NCI-H2029 treated with DMSO at 0.1 percent for 48 hours (cell line): ENCODE measurements at places on chromosomes 7 and 10.

- no peak for DNase-seq
Measured at GRCh38 chr10:33133557-33133956, 175.5 kb upstream of the ITGB1 start.

GRCh38 chr10:33157103-33157502 is 177.4 kb downstream of the NRP1 start:
- DNase-seq: no peak

DNA sequence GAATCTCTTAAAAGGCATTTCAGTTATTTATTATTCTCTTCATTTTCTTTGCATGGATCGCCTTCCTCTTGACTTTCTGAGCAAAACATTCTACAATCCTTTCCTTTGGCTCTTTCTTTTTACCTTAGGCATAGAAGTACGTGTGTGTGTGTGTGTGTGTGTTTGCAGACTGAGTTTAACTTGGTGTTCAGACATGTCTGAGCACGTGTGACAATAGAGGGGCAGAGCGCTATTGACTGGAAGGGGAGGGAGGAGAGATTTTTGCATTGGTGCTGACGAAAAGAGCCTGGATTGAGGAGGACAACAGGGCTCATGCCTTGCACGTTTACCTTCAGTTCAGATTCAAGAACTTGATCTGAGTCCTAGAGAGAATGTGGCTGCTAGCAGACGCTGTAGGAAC is 129.8 kb downstream of the SEC23IP start:
- DNase-seq: no peak

- DNase-seq: no peak
Measured at GRCh38 chr7:14960721-14961120, 58.2 kb upstream of the DGKB start.

GRCh38 chr10:86182150-86182549 is 184.4 kb downstream of the GRID1 start:
- DNase-seq: no peak

GRCh38 chr7:130364451-130364850 is 15.8 kb upstream of the CPA1 start:
- peak; percentile 23 for DNase-seq

GRCh38 chr7:36723951-36724664 is at the start of gene AOAH:
Gene AOAH, minus strand, starts transcription at chr7:36724494. Its CDS starts 346 bp downstream, at chr7:36724148.
- no peak for DNase-seq

DNA sequence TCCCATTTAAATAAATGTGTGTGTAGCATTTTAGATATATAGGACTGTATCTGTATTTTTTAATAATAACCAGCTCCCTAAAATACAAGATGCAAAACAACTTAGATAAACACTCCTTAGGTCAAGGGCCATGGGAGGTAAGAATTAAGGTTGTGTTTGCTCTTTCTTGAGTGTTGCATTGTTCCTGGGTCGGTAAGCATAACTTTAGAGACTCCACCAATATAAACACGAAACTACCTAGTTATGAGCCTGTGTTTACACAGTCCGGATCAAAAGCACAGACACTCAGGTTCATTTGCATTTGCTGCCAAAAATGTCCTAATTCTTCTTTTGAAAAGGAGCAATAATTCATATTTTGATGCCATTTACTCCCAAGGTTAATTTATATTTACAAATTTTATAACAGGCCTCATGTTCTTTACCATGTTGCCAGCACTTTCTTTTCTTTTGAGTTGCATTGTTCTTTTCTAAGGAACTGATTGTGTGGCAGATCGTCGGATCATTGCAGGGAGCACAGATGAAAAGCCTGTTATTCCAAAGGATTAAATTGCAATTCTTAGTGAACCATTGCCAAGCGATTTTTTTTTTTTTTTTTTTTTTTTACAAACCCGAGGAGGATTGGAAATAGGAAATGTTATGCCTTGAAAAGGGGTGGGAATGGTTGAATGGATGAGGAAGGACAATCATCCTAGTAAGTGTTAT is 45.8 kb upstream of the GLCCI1 start:
- peak; percentile 54 for DNase-seq

DNA sequence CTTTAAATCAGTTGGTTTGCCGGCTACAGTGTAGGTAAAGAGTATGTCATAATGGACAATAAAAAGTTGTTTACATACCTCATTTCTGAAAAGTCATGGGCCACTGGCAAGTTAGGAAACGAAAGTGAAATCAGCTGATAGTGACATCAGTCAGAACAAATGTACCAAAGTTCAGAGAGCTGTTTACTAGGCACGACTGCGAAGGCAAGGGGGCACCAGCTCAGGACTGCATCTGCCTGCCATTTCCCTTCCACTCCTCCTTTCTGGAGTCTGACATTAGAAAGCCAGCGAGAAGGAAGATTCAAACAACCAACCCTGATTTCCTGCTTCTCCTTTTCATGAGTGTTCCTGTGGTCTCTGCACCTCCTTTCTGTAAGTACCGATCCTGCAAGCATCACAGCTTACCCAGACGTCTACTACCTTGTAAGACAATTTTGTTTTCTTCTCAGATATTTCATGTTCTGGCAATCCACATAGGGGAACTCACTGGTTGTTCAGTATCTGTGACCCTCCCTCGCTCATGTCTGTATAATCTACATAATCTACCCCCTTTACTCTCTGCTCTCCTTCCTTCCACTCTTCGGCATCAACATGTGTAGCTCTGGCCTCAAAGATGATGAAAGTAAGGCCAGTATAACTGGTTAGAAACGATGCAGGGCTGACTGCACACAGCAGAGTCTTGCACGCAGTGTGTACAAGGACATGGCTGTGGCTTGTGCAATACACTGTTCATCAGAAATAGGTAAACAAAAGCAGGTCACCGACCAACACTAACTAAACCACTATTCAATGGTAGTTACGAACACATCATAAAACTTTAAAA is at the start of gene TMEM140:
Gene TMEM140, plus strand, starts transcription at position 174 of the 823 bp plus-strand sequence. CDS start 16,370 bp downstream, outside the sequence.
- no peak for DNase-seq

DNA sequence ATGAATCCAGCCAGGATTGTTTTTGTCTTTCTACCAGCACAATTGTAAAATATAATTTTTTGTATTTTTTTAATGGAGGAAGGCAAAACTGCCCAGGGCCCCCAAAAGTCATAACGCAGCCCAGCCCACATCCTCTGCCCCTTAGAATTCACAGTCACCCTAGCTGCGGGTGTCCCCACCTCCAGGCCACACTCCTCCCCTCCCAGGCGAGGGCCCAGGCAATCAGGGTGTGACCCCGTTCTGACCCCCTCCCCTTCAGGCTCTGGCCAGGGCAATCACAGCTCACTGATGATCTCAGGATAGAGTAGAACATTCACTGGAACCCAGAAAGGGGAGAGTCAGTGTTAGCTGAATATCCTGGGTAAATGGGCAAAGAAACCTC is 92.0 kb upstream of the MACROH2A2 start:
- no peak for DNase-seq

DNA sequence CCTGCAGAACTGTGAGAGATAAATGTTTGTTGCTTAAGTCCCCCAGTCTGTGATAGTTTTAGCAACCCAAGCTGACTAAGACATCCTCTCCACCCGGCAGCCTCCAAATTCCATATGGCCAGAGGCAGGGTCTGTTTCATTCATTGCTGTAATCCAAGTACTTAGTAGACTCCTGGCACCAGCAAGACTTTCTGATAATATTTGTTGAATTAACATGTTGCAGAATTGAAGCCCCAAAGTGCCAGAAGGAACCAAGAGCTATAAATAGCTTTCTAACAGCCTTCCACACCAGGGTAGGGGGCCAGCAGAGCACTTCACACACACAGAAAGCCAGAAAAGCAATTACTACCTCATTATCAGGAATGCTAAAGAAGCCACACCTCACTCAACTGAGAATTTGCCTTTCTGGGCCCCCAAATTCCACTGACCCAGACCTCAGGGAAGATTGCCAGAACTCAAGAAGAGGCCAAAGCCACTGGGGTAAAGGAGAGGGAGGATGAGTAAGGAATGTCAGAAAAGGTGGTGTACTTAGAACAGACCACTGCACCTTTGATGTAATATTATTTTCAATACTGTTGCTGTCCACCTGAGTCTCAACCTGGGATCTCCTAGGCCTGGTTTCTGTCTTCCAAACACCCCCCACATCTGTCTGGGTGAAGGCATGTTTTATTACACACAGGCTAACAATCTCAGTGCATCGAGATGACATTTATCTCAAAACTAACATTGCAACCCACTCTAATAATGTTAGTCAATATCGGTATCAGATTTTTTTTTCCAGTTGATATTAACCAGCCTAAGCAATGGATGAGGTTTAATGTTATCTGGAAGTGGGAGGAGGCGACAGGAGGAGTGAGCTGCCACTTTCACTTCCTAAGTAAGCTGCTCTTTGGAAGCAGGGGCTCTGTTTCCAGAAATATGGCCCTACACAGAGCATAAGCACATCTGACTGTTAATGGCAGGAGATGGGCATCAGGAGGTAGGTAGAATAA is 5.5 kb downstream of the NOD1 start:
- DNase-seq: no peak

- DNase-seq: peak; percentile 9
Measured at GRCh38 chr7:137626469-137627067, 220.2 kb downstream of the DGKI start.

DNA sequence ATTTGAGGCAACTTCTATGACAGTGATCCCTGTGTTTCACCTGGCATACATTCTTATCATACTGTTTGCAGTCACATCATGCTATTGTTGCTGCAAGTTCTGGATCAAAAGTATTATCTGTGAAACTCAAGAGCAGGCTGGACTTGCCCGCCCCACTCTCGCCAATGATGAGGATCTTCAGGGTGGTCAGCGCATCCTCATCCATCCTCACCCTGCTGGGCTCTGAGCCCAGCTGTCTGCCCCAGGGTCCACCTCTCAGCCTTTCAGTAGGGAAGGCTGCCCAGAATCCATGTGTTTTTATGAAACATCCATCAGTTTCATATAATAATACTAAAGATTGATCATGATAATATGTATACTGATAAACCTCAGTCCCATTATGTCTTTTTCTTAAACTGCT is 55.4 kb upstream of the KIF5B start:
- DNase-seq: no peak

DNA sequence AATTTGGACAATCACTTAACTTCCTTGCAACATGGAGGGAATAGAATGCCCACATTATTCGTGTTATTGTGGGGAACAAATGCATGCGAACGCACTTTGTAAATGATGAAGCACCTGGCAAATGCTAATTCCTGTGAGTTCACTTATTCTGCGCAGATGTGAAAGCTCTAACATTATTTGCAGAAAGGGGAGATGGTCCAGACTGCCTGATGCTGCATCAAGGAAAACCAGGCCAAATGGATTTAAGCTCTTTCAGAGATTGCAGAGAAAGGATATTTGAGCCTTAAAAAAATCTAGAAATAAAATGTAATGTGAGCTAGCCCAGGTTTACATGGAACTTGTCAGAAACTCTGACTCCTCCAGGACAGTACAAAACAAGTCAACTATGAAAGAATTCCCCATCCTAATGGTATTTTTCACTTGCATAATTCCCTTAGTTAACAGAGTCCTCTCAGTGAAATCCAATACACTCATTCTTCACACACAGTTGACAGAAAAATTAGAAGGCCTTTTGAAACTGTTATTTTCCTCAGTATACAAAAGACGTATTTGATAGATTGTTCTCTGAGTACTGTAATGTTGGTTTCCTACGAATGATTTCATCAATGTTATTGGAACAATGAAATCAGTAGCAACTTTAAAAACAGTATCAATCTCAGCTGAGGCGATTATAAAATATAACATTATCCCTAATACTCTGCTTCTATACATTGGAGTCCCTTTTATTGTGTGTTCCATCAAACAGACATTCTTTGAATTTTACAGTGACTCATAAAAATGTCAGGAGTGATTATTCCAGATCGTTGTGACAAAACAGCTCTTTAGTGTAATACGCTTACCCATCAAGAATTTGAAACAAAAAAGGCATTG is 136.3 kb upstream of the ANK3 start:
- DNase-seq: no peak

DNA sequence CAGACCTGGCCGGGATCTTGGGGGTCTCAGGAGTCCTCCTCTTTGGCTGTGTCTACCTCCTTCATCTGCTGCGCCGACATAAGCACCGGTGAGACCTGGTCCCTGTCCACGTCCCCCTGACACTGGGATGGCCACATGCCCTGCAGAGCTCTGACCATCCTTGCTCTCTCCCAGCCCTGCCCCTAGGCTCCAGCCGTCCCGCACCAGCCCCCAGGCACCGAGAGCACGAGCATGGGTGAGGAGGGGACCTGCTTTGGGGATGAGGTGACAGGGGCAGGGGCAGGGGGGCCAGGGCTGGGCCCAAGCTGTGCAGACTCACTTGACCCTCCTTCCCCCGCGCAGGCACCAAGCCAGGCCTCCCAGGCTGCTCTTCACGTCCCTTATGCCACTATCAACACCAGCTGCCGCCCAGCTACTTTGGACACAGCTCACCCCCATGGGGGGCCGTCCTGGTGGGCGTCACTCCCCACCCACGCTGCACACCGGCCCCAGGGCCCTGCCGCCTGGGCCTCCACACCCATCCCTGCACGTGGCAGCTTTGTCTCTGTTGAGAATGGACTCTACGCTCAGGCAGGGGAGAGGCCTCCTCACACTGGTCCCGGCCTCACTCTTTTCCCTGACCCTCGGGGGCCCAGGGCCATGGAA is 959 bp downstream of the PVRIG start:
- no peak for DNase-seq

DNA sequence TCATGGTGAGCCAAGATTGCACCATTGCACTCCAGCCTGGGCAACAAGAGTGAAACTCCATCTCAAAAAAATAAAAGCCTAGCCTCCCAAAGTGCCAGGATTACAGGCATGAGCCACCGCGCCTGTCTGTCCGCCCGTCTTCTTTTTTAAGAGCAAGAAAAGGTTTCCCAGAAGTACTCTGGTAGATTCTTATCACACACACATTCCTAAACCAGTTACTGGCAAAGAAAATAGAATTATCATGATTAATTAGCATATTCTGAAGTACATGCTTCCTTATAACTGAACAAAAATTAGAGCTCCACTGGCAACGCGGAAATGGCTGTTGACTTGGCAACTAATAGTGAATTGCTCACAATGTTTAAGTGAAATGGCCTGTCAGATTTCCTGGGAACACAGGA is 87.0 kb downstream of the ADK start:
- no peak for DNase-seq

- no peak for DNase-seq
Measured at GRCh38 chr7:106365252-106366005, 80.6 kb upstream of the NAMPT start.

DNA sequence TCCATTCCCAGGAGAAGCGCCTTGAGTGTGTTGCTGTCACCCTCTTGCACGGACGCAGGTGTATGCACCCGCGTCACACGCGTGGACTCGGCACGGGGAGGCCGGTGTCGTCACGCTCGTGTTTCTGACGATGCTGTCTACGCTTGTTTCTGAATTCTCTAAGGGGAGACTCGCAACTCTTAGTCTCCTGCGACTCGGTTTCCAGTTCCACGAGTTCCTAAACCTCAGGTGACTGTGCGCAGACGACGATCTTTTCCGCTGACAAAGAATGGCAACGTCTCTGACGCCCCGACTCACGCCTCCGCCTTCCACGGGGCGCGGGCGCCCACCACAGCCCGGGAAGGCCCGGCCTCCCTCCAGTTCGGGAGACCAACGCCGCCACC is 579 bp downstream of the IDI1 start:
- no peak for DNase-seq

- DNase-seq: no peak
Measured at GRCh38 chr7:158541346-158542010, 46.1 kb downstream of the PTPRN2 start.

- DNase-seq: no peak
Measured at GRCh38 chr7:105808703-105809590, 67.5 kb downstream of the ATXN7L1 start.
